ENCODE measurements at places on chromosomes 3 and 15.

GRCh38 chr15:85766001-85766831 lies 28.5 kb downstream of the KLHL25 start:
- no peak for DNase-seq

DNA sequence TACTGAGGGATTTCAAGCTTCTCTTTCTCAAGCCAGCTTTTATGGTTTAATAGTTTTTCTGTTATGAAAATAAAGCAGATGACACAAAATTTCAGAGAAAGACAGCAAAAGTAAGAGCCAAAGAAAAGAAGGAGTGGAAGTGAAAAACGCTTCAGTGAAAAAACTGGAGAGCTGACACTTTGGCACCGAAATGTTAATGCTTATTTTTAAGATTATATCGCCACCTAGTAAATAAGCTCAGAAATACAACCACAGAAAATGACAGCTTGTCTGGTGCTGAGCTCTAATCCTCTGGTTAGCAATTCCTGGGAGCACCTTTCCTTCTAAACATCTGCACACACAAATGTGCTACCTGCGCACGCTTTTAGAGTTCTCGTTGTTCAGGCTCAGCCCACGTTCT lies 101.6 kb downstream of the ZPLD1 start:
- DNase-seq = no peak

DNA sequence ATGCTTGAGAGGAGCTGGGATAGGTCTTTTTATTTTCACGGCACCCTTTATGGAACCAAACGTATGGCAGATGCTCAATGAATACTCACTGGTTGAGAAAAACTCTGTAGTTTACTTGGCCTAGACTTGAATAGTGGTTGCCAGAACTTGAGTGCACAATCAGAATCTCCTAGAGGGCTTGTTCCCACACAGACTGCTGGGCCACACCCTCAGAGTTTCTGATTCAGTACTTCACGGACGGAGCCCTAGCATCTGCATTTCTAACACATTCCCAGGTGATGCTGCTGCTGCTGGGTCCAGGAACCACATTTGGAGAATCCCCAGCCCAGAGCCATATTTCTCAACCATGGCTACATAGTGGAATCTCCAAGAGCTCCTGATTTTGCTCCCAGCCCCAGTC lies 24.6 kb downstream of the CA12 start:
- DNase-seq = no peak

- no peak for DNase-seq
Measured at GRCh38 chr15:38670128-38671005, 105.8 kb upstream of the RASGRP1 start.

Measured in H54 (cell line).